GDM1 (cell line): ENCODE measurements at places on chromosomes 7 and 10.

DNA sequence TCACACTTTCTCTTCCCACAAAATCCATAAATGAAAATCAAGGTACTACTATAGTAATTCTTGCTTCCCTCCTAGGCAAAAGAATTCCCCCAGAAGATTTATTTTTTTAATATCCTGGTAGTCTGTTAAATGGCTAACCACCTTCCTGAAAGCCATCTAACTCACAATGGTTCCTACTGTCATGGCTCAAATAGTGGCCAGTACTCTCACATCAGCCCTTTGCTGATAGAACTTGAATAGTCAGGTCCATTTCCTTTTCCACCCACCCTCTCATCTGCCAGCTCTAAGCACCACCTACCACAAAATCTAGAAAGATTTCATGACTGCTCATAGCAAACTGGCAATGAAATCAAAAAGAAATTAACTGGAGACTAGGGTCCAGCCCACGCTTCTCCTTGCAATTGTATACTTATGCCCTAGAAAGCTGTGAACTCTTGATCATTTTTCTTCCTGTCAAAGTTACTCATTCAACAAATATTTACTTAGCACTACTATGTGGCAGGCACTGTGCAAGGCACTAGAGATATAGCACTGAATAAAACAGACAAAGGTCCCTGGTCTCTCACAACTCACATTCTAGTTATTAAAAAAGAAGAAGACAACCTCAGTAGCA lies 60.4 kb downstream of the ARMH3 start:
- no peak for DNase-seq

DNA sequence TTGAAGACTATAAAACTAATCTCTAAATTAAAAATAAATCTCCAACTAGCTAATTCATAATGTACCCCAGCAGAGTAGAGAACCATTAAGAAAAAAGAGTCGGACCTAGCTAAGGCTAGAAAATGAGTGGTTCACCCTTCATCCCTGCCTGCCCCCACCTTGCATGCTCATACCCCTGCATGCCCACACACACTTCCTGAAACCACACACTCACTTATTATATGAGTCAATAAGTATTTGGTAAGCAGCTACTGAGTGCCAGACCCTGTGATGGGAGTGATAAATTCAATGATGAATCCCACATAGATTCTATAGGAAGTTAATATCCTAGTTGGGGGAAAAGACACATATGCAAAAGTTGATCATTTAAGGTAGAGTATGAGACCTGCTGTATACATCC lies 152.9 kb upstream of the INHBA start:
- DNase-seq: no peak

DNA sequence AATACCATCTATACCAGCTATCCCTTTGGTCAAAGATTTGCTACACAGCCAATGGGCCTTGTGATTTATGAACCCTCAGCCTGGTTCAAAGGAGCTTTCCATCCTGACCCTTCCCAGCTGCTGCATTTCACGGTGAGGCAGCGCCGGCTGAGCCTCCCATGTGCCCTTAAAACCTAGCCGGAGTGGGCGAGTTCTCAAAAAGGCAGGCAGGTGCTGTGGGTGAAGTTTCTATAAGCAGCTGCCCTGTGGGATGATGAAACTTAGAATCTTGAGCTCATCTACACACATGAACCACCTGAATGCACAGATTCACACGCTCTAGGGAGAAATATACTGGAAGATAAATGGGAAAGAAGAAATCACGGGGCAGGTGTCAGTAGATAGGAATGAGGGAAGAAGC lies 224.7 kb downstream of the MLLT10 start:
- DNase-seq: no peak

- DNase-seq: no peak
Measured at GRCh38 chr7:17298840-17299482, 509 bp downstream of the AHR start.

GRCh38 chr10:84329986-84330651 lies 1.7 kb downstream of the CCSER2 start:
- DNase-seq: no peak

GRCh38 chr10:103646304-103646703 lies 152.8 kb downstream of the NEURL1 start:
- DNase-seq: no peak
